ENCODE measurements at places on chromosomes 1 and 21.

GRCh38 chr1:157992031-157992832 lies 1.2 kb upstream of the KIRREL1 start:
- DNase-seq, result peak; percentile 2

- no peak for DNase-seq
These were observed 9.9 kb upstream of the ZBTB17 start for GRCh38 chr1:15985611-15986297.

- DNase-seq, result no peak
These were observed 17.7 kb downstream of the CBR1 start for GRCh38 chr21:36087362-36088138.

GRCh38 chr21:44658541-44658910 lies 794 bp downstream of the KRTAP12-3 start:
- DNase-seq, result no peak

GRCh38 chr1:230909974-230910754 lies 41.8 kb upstream of the C1orf198 start:
- DNase-seq, result no peak

DNA sequence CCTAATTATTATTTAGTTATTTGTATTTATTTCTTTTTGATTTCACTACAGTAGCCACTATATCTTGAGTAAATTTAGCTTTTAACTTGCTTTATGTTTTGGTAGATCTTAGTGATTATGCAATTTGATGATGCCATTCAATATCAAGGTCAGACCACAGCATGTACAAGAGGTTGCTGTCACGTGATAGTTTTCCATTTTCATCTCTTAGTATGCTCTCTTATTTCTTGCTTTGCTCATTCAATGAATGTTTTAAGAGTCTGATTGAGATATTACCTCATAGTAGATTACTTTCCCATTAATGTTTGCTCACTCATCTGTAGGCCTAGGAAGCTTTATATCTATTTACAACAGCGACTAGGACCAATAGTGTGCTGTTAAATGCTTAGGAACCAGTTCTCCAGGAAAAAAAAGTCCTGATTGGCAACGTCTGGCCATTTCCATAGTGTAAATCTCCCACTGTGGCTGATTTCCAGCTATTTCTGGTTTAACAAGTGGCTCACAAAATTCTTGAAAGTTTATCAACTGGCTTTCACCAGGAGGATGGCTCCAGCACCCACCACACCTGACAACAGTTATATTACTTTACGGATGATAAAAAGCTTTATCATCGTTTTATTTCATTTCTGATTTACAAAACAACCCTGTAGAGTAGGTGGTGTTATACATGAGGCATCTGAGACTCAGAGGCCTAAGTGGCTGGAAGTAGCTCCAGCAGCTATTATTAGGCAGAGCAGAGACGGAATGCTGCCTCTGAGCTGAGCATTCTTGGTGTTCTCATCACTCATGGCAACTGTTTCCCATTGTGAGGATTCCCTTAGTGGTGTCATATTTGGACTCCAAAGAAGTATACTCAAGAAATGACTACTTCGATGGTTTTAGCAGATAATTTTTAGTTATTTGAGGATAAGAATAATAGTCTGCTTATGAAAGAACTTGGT lies 235.2 kb downstream of the DISC1 start:
- no peak for DNase-seq

- no peak for DNase-seq
These were observed 88.5 kb upstream of the DEPDC1 start for GRCh38 chr1:68585351-68585750.

DNA sequence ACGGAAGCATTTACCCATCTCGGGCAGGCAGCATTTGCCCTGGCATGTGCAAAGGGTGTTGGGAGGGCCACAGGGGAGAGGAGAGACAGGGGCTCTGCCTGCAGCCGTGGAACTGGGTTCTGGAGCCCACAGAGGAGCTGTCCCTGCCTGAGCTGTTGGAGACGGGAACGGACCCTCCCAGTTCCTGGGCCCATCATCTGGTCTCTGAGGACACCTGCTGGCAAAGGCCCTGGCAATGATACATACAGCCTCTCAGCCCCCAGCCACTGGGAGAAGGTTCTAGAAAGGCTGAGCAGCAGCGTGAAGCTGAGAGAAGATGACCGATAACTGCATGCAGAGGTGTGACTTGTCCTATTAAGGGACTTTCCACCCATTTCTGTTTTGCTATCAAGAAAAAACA lies 31.4 kb downstream of the FAAP20 start:
- DNase-seq, result no peak

DNA sequence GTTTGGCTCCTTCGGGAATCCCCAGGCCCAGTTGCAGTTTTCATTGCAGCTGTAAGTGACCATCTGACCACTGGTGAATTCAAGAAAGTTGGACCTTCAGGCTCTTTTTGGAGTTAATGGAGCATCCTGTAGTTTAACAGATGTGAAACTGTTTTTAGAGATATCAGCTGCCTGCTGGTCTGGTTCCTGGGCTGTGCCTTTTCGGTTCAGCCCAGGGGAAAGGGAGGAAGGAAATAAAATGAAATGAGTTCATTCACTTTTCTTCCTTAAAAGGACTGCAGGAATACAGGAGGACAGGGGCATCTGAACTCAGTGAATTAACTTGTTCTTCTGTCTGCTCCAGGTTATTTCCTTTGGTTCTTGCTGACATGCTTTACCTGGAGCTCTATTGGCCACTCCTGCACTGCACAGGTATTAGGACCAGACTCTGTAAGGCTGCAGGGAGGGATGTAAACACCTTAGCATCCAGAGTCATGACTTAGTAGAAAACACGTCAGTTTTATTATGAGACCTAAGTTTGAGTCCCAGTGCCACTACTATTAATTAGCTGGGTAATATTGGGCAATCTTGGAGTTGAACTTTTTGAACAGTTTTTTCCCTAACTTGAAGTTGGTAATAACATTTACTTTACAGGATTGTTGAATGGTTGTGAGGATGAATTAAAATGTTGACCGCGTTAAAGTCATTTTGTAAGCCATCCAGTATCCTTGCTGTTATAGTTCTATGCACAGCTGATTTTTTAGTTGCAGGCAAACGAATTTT lies 83.6 kb downstream of the LRRC8D start:
- DNase-seq, result no peak

DNA sequence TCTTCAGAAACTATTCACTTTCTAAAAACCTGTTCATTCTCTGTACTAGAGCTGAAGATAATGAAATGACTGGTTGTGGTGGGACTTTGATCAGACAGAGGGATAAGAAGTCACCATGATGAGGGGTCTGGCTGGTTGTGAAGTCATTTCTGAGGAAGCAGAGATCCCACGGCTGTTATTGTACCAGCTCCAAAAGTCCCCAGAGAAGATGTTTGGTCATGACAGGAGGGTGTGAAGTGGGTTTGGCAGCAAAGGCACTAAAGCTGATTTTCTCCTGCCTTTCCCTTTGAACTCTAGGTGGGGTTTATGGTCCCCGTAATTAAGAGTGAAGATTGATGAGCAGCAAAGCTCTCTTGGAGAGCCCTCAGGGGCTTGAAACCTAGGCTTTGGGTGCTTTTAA lies 103.1 kb upstream of the CACHD1 start:
- DNase-seq, result no peak

DNA sequence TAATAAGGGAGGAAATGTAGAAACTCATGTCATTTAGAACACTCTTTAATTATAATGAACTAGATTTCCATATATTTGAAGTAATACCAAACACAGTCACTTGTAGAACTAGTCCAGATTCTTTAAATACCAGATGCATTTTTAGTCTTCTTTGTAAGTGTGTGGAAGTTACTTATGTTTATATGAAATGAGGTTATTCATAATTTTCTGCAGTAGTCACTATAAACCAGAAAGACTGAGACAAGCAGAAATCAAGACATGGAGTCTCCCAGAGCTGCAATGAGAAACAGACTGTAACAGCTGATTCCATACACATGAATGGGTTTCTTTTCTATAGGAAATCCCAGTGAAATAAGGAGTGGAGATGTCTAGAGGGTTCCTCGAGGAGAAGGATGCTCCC lies 216.6 kb upstream of the ZP4 start:
- no peak for DNase-seq

DNA sequence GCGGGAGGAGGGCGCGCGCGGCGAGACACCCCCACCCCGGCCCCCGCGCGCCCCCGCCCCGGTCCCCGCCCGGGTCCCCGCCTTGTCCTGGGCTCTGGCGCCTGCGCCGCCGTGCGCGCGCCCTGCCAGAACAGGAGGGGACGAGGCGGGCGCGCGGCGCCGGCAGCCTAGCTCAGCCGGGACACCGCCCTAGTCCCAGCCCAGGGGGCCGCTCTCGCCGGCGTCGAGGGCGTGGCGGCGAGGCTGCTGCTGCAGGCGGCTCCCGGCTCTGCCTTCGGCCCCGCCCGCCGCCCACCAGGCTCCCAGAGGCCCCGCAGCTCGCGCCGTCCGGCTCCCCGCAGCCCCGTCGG lies at the start of gene RCAN3:
Gene RCAN3 (plus strand): TSS at position 128 of the 350 bp plus-strand sequence. CDS start 11,537 bp downstream, outside the sequence.
- DNase-seq, result peak; percentile 78

DNA sequence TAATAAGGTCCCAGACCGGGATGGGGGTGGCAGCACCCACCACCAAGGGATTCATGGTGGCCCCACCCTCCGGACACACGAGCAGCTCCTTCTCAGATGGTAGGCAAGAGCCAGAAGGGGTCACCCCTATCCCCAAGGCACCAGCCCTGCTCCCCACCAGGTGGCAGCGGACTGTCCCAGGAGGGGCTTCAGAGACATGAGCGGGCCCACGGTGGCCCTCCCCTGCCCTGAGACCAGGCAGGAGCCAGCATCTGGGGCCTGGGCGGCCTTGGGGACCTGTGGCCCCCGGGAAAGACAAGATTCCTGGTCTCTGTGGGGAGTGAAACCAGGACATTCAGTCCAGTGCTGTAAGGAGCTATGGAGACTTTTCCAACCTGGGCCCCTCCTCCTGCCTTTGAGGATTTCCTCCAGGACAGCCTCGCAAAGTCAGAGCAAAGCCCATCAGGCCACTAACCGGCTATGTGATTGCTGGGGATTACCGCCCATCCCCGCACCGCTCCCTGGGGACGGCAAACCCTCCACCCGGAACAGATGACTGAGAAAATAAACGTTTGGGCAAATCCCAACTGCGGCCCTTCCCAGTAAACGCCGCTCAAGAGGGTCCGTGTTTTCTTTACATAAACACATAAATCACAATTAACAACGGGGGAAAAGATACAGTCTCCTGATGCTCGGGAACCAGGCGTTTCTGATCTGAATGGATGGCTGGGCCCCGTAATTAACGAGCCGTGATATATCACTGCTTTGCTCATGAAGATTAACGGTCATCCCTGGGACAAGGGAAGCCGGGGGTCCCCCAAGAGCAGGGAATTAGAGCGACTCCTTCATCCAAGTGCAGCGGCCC lies 50.9 kb upstream of the ARHGEF16 start:
- no peak for DNase-seq

GRCh38 chr1:193412748-193413147 lies 226.3 kb upstream of the B3GALT2 start:
- DNase-seq, result no peak

GRCh38 chr1:181635110-181635509 lies 151.8 kb downstream of the CACNA1E start:
- no peak for DNase-seq

DNA sequence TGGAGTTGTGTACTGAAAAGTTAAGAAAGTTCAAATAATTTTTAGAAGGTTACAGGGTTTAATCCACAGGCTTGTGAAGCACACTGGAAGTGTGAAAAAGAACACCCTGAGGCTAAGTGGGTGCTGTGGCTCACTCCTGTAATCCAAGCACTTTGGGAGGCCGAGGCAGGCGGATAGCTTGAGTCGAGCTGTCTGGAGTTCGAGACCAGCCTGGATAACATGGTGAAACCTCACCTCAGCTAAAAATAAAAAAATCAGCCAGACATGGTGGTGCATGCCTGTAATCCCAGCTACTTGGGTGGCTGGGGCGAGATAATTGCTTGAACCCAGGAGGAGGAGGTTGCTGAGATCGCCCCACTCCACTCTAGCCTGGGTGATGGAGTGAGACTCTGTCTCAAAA lies 9.8 kb downstream of the TXNIP start:
- no peak for DNase-seq

DNA sequence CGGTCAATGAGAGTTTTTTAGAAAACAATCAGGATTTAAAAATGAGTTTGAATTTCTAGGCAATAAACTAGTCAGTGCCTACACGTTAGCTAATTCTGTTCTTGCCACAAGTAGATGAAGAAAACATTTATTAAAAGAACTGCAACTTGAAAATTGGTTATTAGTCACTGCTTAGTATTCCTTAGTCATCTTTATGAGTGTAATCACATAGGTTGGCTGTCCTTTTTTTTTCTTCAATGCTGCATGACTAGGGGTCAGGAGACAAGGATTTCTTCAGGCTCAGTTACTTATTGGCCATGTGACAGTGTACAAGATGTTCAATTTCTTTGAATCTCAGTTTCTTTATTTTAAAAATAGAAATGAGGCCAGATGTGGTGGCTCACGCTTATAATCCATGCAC lies 17.1 kb downstream of the SOAT1 start:
- DNase-seq, result no peak

DNA sequence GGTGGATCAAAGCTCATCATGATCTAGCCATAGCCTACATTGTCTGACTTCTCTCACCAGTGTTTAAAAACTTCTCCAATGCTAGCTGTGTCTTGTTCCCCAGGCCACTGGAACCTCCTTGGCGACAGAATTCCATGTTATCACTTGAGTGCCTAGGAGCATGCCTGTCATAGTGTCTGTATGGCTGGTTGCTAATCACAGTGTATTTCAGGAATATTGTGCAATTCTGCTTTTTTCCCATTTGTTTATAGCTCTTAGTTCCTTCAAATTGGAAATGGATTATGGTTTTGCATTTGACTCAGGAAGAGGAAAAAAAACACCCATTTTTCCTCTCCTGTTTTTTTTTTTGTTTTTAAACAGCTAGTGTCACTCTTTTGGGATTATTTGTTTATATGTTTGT lies 25.5 kb downstream of the ROR1 start:
- no peak for DNase-seq

DNA sequence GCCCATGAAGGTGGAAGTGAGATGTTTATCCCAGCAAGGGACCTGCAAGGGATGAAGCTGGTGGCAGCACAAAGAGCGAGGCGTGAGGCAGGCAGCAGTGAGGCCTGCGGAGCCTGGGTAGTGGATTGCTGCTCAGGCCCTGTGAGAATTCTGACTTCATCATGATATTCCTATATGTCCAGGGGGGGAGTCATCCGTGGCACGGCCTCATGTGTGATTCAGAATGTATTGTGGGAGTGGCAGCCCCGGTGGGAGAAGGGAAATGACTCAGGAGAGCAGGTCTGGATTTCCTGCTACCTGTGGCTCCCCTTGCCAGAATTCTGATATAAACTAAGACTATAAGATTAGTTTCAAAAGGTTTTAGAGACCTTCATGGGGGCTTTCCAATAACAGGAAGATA lies 240.9 kb downstream of the CAMTA1 start:
- DNase-seq, result no peak

DNA sequence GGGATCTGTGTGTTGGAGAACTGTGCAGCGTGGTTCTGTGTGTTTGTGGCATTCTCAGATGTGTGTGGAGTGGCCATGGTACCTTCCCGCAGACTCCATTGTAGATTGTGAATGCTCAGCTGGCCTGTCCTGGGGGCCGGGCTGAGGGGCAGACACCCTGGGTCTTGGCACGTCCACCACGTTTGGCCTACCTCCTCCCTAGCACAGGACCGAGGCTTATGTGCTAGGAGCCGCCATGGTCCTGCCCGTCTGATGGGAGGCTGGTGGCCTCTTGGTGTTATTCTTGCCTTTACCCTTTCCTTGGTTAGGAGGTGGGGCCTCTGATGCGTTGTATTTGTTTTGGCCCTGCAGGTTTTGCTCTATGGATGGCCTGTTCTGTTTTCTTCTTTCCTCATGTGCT lies 25.1 kb downstream of the SNAP47 start:
- no peak for DNase-seq

All from NCI-H774 (cell line).